ENCODE measurements at places on chromosomes 16 and 17. TPM values are rescaled to one million over a fixed set of nuclear protein-coding genes. Genes with fewer than 3 reads are reported as not detected.

- no peaks in the 10 kb centered on the region for H3K36me3 ChIP-seq
- H3K27me3 ChIP-seq = no peaks in the 10 kb centered on the region
- no peak overlapping the region for H3K4me3 ChIP-seq
- H3K27ac ChIP-seq = no peak overlapping the region
Measured at GRCh38 chr17:10613775-10614513, 43.2 kb downstream of the MYH3 start.

- no peaks in the 10 kb centered on the region for H3K27me3 ChIP-seq
- peaks cover 10% of the 10 kb centered on the region for H3K36me3 ChIP-seq
- no peak overlapping the region for H3K27ac ChIP-seq
- no peaks in the 10 kb centered on the region for H3K4me1 ChIP-seq
- no peak for DNase-seq
Measured at GRCh38 chr16:1968146-1968953, 1.7 kb downstream of the RNF151 start.

DNA sequence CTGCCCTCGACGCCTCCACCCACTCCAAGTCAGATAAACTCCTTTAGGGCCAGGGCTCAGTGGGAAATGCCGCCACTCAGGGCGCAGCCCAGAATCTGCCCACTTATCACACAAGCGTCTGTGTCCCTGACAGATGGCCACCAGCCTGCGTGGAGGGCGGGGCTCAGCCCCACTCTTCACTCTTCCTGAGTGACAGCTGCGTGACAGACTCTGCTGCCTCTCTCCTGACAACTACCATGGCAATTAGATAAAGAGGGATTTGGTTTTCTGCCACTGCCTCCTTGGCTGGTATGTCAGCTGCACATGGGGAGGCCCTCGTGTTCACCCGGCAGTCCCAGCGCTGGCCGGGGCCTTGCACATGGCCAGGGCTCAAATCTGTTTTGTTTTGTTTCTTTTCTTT is 96.2 kb downstream of the RTN4RL1 start:
- DNase-seq = no peak
- no peaks in the 10 kb centered on the region for H3K27me3 ChIP-seq
- H3K4me1 ChIP-seq = no peaks in the 10 kb centered on the region
- H3K4me3 ChIP-seq = no peak overlapping the region
- no peak overlapping the region for H3K27ac ChIP-seq

- H3K4me3 ChIP-seq = no peak overlapping the region
- no peak for DNase-seq
- H3K27me3 ChIP-seq = no peaks in the 10 kb centered on the region
- no peaks in the 10 kb centered on the region for H3K4me1 ChIP-seq
- no peaks in the 10 kb centered on the region for H3K36me3 ChIP-seq
Measured at GRCh38 chr17:40707745-40708144, 4.2 kb upstream of the KRT24 start.

GRCh38 chr17:80063830-80064585 is 27.6 kb downstream of the CCDC40 start:
- H3K4me3 ChIP-seq = no peak overlapping the region
- DNase-seq = no peak
- no peaks in the 10 kb centered on the region for H3K4me1 ChIP-seq
- H3K27ac ChIP-seq = no peak overlapping the region

Gene WNT3
- total RNA-seq = 22.7 TPM

- H3K4me1 ChIP-seq = peaks cover 8% of the 10 kb centered on the region
- H3K27ac ChIP-seq = no peak overlapping the region
- peaks cover 43% of the 10 kb centered on the region for H3K36me3 ChIP-seq
- H3K27me3 ChIP-seq = no peaks in the 10 kb centered on the region
- no peak overlapping the region for H3K4me3 ChIP-seq
Measured at GRCh38 chr17:29085223-29085622, 42.3 kb downstream of the PIPOX start.

Gene LDHD
- total RNA-seq = 14.7 TPM

DNA sequence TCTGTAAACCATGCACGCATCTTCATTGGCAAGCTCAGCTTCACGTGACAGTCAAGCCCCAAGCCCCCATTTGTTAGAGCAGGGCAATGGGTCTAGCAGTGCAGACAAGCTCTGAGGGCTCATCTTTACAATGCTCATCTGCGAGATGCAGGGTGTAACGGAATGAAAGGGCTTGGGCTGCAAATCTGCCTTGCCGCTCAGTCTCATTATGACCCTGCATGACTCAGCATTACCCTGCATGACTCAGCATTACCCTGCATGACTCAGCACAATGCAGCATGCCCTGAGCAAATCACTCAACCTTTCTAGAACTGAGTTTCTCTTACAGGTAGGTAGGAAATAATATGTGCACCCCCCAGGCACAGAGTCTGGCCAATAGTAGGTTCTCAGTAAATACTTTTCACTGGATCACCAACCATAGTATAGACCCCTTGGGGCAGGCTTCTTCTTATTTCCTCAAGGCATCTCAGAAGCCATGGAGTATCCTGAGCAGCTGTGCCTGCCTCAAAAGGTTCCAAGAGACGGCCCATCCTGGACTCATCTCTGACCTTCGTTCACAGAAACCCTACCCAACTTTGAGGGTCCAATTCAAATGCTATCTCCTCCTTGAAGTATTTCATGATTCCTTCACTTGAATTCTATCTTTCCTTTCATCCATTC is 391.3 kb upstream of the CDH5 start:
- H3K27me3 ChIP-seq = no peaks in the 10 kb centered on the region
- no peaks in the 10 kb centered on the region for H3K36me3 ChIP-seq
- no peak for DNase-seq
- H3K4me1 ChIP-seq = no peaks in the 10 kb centered on the region

DNA sequence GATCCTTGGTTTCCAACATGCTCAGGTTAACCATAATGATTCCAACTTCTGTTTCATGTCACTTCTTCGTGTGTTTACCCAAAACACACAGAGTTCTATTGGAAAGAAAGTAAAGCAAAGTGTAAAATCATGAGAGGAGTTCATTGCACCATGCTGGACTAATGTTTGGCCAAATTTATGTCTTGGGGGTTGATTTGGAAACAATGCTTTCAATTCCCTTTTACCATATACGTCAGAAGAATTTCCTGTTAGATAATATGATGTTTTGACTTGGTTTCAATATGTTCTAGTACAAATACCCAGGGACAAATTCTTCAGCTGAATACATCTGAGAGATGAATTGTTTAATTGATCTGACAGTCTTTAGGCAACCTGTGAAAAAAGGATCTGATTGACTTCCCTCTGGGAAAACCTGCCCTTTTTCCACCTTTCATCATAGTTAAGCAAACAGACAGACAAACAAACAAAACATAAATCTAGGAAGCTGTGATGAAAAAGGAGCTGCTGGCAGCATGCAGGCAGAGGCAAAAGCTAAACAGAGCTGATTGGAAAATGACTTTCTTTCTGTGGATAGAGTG is 26.0 kb upstream of the MPHOSPH6 start:
- H3K27me3 ChIP-seq = no peaks in the 10 kb centered on the region
- H3K36me3 ChIP-seq = no peaks in the 10 kb centered on the region
- H3K4me1 ChIP-seq = no peaks in the 10 kb centered on the region
- H3K27ac ChIP-seq = no peak overlapping the region
- no peak for DNase-seq

DNA sequence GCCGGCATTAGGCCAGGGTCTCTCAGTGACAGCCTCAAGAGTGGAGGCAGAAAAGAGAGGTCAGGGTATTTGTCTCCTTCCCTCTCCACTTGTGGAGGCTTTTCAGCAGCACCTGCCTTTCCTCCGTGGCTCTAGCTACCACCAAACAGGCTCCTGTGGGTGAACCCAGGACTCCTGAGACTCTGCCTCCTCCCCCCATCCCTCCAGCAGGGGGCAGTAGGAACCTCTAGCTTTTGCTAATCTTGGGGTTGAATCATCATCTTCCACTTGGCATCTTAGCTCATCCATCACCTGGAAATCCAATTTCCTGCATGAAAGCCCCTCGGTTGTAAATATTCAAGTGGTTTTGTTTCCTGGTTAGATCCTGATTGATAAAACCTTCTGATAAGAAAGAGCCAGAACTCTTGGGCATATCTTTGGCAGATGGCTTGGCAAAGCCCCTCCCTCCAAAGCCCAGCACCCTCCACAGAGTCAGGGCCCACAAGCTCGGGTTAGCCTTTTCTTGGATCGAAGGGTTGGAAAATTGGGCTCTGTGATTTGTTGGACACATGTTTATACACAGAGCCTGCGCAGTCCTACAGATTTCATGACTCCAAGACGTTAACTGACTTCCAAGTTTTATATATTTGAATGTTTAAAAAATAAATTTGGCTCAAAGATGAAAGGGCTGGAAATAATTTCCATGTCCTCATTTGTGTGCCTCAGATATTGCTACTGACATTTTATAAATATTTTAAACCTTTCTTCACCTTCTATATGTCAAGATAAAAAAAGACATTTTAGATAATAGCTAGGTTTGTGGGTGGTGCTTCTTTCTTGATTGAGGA is 322.1 kb downstream of the MAP2K4 start:
- H3K27me3 ChIP-seq = no peaks in the 10 kb centered on the region
- no peaks in the 10 kb centered on the region for H3K36me3 ChIP-seq
- no peak overlapping the region for H3K27ac ChIP-seq
- H3K4me3 ChIP-seq = no peak overlapping the region
- H3K4me1 ChIP-seq = no peaks in the 10 kb centered on the region

Gene MTHFSD
- 3.4 TPM for total RNA-seq

Gene KRTAP3-1
- total RNA-seq = not detected

Gene GH1
- total RNA-seq = not detected

DNA sequence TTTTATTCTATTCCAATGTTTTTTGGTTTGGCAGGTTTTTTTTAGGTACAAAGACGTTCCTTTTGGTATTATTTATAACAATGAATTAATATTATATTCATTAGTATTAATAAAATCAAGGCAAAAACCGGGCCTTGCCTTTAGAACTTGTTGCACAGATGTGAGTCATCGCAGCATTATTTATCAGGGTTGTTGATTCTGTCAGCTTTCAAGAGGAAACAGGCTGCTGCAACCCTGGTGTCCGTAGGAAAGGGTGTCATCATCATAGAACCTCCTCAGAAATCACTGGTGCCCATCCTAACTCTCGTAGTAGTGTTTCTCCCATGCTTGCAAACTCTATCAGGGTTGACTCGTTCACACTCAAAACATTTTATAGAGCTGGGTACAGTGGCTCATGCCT is 10.2 kb upstream of the LRRC37B start:
- H3K36me3 ChIP-seq = peaks cover 33% of the 10 kb centered on the region
- H3K4me1 ChIP-seq = no peaks in the 10 kb centered on the region
- no peak for DNase-seq
- H3K27ac ChIP-seq = no peak overlapping the region
- no peaks in the 10 kb centered on the region for H3K27me3 ChIP-seq

Gene ZFP90
- 14.8 TPM for total RNA-seq

Gene KRTAP4-7
- not detected for total RNA-seq

DNA sequence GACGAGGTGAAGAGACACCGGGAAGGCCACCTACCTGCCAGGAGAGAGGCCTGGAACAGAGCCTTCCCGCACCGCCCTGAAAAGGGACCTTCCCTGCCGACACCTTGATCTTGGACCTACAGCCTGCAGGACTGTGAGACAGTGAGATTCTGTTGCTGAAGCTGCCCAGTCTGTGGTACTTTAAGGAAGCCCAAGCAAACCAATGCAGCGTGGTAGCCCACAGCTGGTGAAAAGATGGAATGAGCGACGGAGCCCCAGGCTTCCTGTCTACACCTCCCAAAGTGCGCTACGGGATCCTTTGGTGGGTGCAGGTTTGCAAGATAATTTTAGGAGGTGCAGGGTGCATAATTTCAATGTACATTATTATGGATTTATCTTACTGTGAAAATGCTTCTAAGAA is 33.9 kb downstream of the TNFRSF13B start:
- no peaks in the 10 kb centered on the region for H3K36me3 ChIP-seq
- H3K27me3 ChIP-seq = no peaks in the 10 kb centered on the region
- H3K4me3 ChIP-seq = no peak overlapping the region
- DNase-seq = no peak
- no peak overlapping the region for H3K27ac ChIP-seq

Gene TRIM65
- total RNA-seq = 39.6 TPM

Gene STAT5A
- 4.3 TPM for total RNA-seq

Gene SEPTIN12
- total RNA-seq = not detected

GRCh38 chr16:59201160-59201559 is 467.0 kb upstream of the GOT2 start:
- no peak for DNase-seq
- no peak overlapping the region for H3K27ac ChIP-seq
- no peaks in the 10 kb centered on the region for H3K27me3 ChIP-seq
- no peaks in the 10 kb centered on the region for H3K36me3 ChIP-seq
- H3K4me3 ChIP-seq = no peak overlapping the region

GRCh38 chr17:13864521-13864920 is 204.8 kb upstream of the COX10 start:
- no peak overlapping the region for H3K4me3 ChIP-seq
- no peaks in the 10 kb centered on the region for H3K36me3 ChIP-seq
- H3K27me3 ChIP-seq = no peaks in the 10 kb centered on the region
- no peaks in the 10 kb centered on the region for H3K4me1 ChIP-seq

DNA sequence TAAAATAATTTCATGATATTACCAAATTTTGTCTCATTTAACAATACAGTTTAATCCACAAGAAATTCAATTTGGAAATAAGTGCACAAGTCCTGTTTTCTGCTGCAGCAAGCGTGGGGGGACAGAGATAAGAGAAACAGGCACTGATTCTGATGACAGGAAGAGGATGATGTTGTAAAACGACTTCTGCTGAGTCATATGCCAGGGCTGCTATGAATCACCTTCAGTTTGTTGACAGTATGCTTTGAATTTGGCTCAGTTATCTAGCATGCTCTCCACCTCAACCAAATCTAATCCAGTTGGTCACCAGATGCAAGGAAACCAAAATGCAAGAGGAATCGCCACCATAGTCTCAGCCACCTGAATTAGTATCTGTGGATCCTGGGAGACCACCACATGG is 244.1 kb upstream of the MON1B start:
- DNase-seq = no peak
- peaks cover 6% of the 10 kb centered on the region for H3K36me3 ChIP-seq
- no peaks in the 10 kb centered on the region for H3K27me3 ChIP-seq
- H3K27ac ChIP-seq = no peak overlapping the region
- H3K4me1 ChIP-seq = no peaks in the 10 kb centered on the region

Gene CMTM2
- not detected for total RNA-seq

DNA sequence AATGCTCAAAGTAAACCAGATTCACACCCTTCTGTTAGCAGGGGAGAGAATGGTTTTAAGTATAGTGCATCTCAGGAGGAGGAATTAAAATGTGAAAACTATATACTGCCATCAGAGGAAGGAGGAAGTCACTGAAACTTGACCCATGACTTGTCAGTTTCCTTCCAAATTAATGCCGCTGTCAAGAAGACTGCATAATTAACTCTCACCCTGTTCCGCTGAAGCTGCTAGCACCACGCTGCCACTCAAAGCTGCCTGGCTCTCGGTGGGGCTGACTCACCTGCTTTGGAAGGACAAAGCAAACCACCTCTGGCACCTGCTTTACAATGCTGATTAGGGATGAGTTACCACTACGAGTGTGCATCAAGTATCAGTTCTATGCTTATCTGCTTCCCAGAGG is 37.8 kb upstream of the ULK2 start:
- H3K4me3 ChIP-seq = no peak overlapping the region
- no peaks in the 10 kb centered on the region for H3K4me1 ChIP-seq
- H3K36me3 ChIP-seq = peaks cover 28% of the 10 kb centered on the region
- H3K27me3 ChIP-seq = no peaks in the 10 kb centered on the region
